ENCODE measurements at places on chromosomes 3 and 15.

DNA sequence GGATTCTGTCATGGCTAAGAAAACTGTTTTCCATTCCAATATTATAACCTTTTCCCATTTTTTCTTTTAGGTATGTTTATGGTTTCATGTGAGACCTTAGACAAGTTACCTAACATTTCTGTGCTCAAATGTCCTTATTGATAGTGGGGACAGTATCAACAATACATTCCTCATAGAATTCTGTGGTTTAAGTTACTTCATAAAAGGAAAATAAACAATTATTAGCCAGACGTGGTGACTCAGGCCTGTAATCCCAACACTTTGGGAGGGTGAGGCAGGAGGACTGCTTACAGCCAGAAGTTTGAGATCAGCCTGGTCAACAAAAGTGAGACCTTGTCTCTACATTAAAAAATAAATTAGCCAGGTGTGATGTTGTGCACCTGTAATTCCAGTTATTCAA, 436.8 kb upstream of the CNTN4 start:
- no peak for DNase-seq

DNA sequence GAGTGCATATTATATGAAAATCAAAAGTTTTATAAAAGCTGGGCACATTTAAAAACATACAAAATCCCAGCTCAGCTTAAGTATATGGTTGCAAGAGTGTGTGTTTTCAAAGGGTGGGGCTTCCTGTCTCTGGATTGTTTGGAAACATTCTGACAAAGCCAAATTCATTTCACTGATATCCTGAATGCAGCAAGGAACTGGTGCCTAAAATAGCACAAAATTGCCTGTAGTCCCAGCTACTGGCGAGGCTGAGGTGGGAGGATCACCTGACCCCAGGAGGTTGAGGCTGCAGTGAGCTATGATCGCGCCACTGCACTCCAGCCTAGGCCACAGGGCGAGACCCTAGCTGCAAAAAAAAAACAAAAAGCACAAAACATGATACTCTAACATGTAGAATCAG, 13.0 kb upstream of the TJP1 start:
- no peak for DNase-seq

- DNase-seq = no peak
These were observed 61.7 kb downstream of the CCNL1 start for GRCh38 chr3:157098121-157098822.

- no peak for DNase-seq
These were observed 38.0 kb downstream of the SEMA3G start for GRCh38 chr3:52406791-52407510.

DNA sequence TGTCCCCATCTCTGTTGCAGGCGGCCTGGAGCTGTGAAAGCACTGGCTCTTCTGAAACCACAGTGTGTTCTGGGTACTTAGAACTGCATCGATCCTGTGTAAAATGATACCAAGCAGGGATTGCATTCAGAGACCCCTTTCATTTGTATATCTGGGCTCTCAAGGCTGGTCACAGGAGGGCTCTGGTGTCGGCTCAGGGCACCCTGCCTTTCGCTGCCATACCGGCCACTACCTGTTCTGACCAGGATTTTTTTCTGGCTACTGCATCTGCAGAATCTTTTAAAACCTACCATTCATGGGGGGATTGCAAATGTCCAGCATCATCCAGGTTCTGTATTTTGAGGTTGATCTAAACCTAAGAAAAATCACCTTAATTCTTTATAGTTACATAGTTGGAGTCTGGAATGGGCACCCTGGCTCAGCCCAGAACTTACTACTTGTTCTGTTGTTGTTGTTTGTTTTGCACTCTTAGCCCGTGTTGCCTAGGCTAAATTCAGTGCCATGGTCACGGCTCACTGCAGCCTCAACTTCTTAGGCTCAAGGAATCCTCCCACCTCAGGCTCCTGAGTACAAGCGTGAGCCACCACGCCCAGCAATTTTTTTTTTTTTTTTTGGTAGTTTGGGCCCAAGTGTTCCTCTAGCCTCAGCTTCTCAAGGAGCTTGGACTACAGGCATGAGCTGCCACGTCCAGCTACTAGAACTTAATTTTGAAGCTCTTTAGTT, 52.7 kb downstream of the TRIM71 start:
- no peak for DNase-seq

GRCh38 chr15:96243701-96244100, 86.8 kb upstream of the NR2F2 start:
- DNase-seq = no peak

DNA sequence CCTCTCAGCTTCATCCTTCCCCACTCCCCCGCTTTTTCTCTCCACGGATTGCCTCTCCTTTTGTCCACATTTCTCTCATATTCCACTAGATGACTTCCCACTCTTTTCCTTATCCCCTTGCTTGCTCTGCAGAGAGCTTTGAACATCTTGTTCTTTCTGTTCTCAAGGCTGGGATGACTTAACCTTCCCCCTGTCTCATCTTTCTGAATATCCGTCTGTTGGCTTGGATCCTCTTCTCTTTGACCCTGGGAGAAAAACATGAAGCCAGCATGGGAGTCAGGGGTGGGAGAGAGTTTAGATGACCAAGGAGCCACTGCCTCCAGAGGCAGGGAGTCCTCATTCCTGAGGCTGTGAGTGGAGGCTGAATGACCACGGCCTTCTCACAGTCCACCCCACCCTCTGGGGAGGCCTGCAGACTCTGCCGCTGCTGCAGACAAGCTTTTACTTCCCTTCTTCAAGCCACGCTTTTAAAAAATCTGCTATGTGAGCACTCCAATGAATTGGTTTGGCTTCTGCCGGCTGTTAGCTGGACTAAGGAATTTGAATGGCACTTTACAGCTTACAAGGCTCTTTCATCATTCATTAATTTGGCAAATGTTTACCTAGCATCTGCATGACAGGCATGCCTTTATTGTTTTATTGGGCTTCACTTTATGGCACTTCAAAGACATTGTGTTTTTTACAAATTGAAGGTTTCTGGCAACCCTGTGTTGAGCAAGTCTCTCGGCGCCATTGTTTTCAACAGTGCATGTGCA, 111.6 kb upstream of the SLC6A6 start:
- no peak for DNase-seq

GRCh38 chr15:88714782-88715372, 76.1 kb downstream of the ISG20 start:
- DNase-seq = no peak

DNA sequence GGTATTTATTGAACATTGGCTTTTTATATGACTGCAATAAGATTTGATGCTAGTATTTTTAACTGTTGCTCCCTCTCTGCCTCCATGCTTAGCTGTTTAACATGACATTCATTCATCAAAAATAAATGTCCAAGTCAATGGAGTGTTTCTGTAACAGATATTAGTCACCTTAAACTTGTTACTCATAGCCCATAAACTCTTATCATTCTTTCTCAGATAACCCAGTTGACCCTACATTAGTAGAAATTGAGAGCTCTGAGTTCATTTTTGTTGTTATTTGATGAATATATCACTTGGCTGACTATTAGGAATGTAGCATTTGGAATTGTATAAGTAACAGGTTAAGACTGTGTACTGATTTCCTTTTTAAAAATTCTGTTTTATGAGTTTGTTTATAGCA, 201.1 kb downstream of the UBE2E2 start:
- DNase-seq = no peak
